ENCODE measurements at places on chromosomes 13 and 19.
A peak's percentile ranks its signal among the peaks of the same experiment; 100 is the strongest.

- DNase-seq = no peak
Observed at GRCh38 chr13:51397262-51397941, 55.4 kb downstream of the INTS6 start.

DNA sequence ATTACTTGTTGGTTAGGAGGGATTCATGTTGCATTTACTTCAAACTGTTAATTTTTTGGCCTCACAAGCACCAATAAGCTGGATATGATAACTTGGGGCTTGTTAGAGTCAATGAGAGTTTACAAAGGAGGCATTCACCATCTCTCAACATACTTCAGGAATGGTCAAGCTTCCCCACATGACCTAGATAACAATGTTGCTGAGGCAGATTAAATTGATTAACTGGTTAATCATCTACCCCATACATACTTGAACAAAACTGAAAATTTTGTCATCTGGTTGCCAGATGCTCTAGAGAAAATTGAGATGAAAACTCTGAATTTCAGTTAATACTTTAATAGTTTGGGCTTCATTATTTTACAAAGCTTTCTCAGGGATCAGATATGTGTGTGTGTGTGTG is 43.0 kb upstream of the UBL3 start:
- DNase-seq = no peak

- peak; percentile 37 for DNase-seq
Observed at GRCh38 chr13:44576351-44577235, 463 bp upstream of the TSC22D1 start.

GRCh38 chr19:45528149-45528743 is 21.0 kb downstream of the VASP start:
- DNase-seq = no peak

- DNase-seq = no peak
Observed at GRCh38 chr13:95650696-95651095, 6.2 kb upstream of the DZIP1 start.

All from GM10248 (cell line).